ENCODE measurements at places on chromosomes 3 and 15.

- DNase-seq, result no peak
Observed at GRCh38 chr3:151673974-151674373, 59.8 kb upstream of the AADACL2 start.

DNA sequence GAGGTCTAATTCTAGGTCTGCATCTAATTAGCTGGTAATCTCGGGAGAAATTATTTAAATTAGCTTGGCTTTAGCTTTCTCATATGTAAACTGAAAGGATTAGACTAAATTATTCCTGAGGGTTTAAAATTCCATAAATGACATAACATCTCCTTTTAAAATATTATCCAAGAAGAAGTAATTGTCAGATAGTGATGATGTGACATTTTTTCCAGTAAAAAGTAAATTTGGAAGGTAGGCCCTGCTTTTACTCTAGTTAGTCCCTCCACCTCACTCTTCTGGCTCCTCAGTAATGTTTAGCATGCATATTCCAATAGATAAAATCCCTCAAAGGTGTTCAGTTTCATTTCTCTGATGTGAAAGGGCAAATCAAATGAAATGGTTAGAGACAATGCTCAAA is 215.7 kb downstream of the FHIT start:
- DNase-seq, result no peak

GRCh38 chr15:83692746-83693581 is 39.0 kb downstream of the ADAMTSL3 start:
- DNase-seq, result no peak

DNA sequence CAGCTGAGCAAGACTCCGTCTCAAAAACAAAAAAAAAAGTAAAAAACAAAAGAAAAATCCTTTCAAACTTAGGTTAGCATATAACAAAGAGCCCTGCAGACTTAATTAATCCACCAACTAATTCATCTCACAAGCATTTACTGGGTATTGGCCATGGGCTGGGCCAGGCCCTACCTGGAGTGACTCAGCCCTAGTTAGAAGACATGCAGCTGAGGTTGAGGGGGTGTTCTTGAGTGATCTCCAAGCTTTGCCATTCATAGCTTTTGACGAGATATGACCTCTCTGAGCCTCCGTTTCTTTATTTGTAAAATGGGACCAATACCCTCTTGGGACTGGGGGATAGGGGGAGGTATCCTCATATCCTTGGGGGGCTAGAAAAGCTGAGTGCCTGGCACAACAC is 7.8 kb downstream of the FBXL22 start:
- DNase-seq, result no peak

Data from activated CD4-positive, alpha-beta T cell treated with anti-CD3 and anti-CD28 coated beads, Interleukin-2, Interleukin-6, amounts not matched to agents 100 ng/mL and 50 ng/mL, durations not matched to agents 16 hours and 8 hours (primary cell).